ENCODE measurements at places on chromosomes 12 and 14.
A peak's percentile ranks its signal among the peaks of the same experiment; 100 is the strongest.

GRCh38 chr12:42552822-42553221 lies 36.7 kb downstream of the PRICKLE1 start:
- DNase-seq: no peak

- no peak for DNase-seq
Measured at GRCh38 chr14:38279572-38279971, 23.7 kb upstream of the CLEC14A start.

DNA sequence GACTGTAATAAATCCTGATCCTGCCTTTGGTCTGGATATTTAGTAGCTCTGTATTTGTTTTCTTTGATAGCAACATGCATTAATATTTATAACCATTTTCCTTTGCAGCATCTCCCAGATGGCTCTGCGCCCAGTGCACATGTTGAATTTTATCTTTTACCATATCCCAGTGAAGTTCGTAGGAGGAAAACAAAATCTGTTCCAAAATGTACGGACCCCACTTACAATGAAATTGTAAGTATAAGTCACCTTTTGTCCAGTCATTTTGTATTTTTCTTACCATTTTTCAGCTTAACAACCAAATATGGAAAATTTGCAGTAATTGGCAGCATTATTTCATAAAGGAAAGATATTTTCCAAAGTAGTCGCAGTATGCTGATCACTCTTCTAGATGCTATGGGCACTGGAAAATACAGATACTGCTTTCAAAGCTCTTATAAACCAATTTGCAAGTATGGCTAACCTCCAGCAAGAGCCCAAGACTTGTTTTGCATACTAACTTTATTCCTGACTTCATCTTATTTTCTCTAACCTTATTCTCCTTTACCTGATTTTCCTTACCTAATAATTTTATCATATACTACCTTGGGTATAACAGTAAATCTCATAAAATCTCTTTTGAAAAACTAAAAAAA lies 97.4 kb downstream of the PLCZ1 start:
- DNase-seq: no peak

GRCh38 chr12:34404377-34405285 lies 382.3 kb downstream of the ALG10 start:
- DNase-seq: no peak

GRCh38 chr14:53295985-53296582 lies 143.0 kb upstream of the DDHD1 start:
- peak; percentile 42 for DNase-seq

Data from AG10803 (cell line).